Caki2 (cell line): ENCODE measurements at places on chromosomes 1 and 21.

- DNase-seq, result no peak
Measured at GRCh38 chr1:36148821-36149236, 457 bp downstream of the TRAPPC3 start.

DNA sequence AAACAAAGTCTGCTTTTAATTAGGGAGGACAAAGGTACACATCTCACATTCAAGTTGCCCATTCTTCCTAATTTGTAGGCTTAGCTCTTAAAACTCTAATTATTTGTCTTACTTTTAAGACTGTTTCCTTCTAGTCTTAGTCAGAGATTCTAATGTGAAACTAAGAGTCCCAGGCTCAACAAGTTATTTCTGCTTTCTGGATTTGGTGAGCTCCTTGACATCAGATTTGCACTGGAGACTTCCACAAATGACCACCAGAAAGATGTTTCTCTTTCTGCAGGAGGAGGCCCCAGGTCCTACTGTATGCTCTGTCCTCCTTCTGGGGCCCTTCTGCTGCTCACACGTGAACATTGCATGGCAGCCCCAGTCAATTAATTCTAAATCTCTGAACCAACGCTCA, 194.2 kb upstream of the JUN start:
- no peak for DNase-seq

DNA sequence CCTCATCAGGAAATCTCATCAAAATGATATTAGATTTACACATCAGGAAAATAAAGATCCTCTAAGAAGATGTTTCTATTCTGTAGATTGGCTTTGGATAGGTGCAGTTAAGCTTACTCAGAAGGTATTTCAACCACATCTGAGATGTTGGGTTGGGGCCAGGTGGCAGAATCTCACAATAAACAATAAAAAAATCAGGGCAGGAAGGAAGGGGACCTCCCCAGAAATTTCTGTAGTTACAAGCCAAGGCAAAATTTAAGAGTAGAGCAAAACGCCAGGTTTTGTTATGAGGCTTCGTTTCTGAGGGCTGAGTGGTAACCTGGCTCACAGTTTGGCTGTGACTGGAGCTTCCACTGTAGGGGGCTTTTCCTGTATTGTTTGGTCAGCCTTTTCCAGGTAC, 84.8 kb downstream of the HUNK start:
- no peak for DNase-seq

GRCh38 chr1:168507231-168507630, 36.6 kb downstream of the XCL2 start:
- DNase-seq, result no peak

GRCh38 chr1:55828044-55828443, 612.9 kb upstream of the USP24 start:
- no peak for DNase-seq

DNA sequence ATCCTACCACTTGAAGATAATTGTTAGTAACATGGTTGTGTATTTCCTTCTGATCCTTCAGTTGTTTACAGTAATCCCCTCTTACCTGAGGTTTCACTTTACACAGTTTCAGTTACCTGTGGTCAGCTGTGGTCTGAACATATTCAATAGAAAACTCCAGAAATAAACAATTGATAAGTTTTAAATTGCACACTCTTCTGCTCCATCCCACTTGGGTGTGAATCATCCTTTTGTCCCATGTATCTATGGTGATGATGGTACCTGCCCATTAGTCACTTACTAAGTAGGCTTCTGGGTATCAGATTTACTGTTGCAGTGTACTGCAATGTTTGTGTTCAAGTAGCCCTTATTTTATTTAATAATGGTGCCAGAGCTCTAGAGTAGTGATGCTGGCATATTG, 62.5 kb downstream of the OSBPL9 start:
- no peak for DNase-seq

GRCh38 chr1:19488136-19488535, 2.8 kb upstream of the CAPZB start:
- DNase-seq, result no peak

GRCh38 chr1:51875291-51875772, 3.2 kb downstream of the NRDC start:
- DNase-seq, result no peak

GRCh38 chr1:180028864-180029263, 74.3 kb downstream of the CEP350 start:
- DNase-seq, result no peak

DNA sequence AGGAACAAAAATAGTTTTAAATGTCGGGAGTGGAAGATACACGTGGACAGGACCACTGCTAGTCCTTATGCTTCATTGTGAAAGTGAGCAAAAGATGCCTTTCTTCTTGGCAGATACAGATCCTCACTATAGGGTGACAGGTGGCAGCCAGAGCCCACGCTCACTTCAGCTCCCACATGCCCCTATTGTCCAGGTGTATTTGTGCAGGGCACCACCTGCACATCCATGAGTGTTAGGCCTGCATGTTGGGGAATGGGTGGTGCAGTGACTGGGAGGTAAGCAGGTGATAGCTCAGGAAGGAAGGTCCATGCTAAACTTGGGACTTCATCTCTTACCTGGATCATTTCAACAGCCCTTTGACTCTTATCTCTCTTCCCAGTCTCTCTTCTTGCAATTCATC, 27.4 kb downstream of the SLC5A9 start:
- DNase-seq, result no peak

DNA sequence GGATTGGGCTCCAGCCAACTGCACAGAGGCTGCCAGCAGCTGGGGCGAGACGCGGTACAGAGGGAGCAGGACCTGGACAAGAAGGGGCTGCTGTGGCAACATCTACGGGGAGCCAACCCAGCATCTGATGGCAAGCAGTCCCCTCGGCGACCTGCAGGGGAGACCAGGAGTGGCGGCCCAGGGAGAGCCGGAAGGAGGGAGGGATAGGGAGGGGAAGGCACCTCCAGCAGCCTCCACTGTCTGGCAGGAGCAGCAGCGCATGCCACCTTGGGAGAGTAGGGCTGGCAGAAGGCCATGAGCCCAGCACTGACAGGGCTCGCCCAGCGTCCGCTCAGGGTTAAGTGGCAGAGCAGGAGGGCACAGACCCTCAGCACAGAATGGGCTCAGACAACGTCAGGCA, 17.3 kb downstream of the CHD5 start:
- no peak for DNase-seq

- peak; percentile 73 for DNase-seq
Measured at GRCh38 chr1:221099747-221100595, 220.7 kb downstream of the HLX start.

DNA sequence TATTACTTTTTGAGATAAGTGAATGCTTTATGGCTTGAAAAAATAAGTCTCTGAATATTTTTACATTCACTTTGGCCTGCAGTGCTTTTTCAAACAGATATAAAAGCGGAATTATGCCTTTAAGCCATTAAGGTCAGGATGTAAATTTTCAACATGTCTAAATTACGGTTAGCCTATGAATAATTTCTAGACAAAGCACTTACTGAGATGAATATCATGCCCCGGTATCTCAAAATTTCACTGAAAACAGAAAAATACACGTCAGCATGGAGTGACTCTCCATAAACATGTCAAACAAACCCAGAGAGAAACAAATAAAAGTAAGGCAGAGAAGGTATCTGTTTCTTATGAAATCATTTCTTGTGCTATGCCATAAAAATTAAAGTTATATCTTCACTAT, 853.9 kb downstream of the KCNT2 start:
- DNase-seq, result no peak
